ENCODE measurements at places on chromosomes 7 and 10. TPM values are rescaled to one million over a fixed set of nuclear protein-coding genes. Genes with fewer than 3 reads are reported as not detected.
A peak's percentile ranks its signal among the peaks of the same experiment; 100 is the strongest.

DNA sequence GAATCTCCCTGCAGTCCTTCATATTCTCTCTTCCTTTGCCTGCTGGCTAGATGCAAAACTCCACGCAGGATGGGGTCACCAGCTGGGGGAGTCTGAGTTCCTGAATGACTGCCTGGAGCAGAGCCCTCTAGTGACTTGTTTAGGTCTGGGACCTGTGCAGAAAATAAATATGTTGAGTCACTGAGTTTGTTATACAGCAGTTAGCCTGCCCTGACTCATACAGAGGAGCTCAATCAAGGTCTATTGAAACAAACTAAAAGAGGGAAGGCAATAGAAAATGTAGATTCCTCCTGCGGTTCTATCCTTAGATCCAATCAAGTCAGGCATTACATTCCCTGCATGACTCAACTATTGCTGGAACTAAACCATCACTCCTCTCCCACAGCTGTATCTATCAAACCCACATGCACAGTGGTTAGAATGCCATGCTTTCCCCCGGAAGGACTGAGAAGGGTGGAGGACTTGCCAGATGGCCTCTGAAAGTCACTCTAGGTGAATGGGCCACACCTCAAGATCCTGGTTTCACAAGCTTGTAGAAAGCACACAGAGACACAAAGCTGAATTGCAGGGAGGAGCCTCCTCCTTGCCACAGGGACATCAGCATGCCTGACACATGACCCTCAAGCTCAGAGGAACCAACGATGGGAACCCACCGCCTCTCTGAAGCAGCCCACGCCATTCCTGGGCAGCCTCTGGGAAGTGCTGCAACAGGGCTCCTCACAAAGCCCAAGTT is 73.9 kb downstream of the SH3PXD2A start:
- peaks cover 4% of the 10 kb centered on the region for H3K4me1 ChIP-seq
- H3K4me3 ChIP-seq = no peak overlapping the region
- H3K27me3 ChIP-seq = no peaks in the 10 kb centered on the region
- no peak overlapping the region for H3K27ac ChIP-seq
- no peak for DNase-seq
- H3K36me3 ChIP-seq = no peaks in the 10 kb centered on the region

The OLAH gene
- 3.7 TPM for total RNA-seq

- no peaks in the 10 kb centered on the region for H3K4me1 ChIP-seq
- H3K4me3 ChIP-seq = no peak overlapping the region
- H3K27ac ChIP-seq = no peak overlapping the region
- no peaks in the 10 kb centered on the region for H3K27me3 ChIP-seq
- H3K36me3 ChIP-seq = no peaks in the 10 kb centered on the region
- no peak for DNase-seq
These were observed 212.7 kb upstream of the KCND2 start for GRCh38 chr7:120060281-120060680.

GRCh38 chr10:58209669-58210068 is 58.0 kb downstream of the IPMK start:
- H3K36me3 ChIP-seq = peaks cover 7% of the 10 kb centered on the region
- H3K27me3 ChIP-seq = no peaks in the 10 kb centered on the region
- H3K4me1 ChIP-seq = no peaks in the 10 kb centered on the region
- H3K27ac ChIP-seq = no peak overlapping the region
- no peak for DNase-seq

DNA sequence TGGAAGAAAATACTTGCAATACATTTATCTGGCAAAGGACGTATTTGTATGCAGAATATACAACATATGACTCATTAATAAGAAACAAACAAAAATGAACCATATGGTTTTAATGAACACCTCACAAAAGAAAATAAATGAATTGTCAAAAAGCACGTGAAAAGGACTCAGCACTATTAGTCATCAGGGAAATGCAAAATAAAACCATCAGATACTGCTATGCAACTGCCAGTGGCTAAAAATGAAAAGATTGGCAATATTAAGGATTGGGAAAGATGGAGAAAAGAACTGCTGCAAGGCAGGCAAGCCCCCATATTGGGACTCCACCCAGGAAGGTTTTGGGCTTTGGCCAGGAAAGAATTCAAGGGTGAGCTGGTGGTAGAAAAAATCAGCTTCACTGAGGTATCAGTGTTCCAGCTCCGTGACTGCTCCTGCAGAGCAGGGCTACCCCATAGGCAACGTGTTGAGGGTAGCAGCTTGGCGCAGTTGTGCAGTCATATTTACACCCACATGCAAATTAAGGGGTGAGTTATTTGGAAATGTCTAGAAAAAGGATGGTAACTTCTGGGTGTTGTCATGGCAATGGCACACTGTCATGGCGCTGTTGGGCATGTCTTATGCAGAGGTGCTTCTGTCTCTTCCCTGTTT is 72.7 kb downstream of the CUBN start:
- no peaks in the 10 kb centered on the region for H3K36me3 ChIP-seq
- DNase-seq = no peak
- H3K27me3 ChIP-seq = no peaks in the 10 kb centered on the region
- peaks cover 9% of the 10 kb centered on the region for H3K4me1 ChIP-seq
- H3K4me3 ChIP-seq = no peak overlapping the region

- no peaks in the 10 kb centered on the region for H3K27me3 ChIP-seq
- peak; percentile 80 for DNase-seq
- no peaks in the 10 kb centered on the region for H3K36me3 ChIP-seq
- peak within 1 kb of the TSS; percentile 90 for H3K4me3 ChIP-seq
These were observed at the start of gene HHEX for GRCh38 chr10:92689663-92690210. HHEX (plus strand) TSS chr10:92689955; CDS start chr10:92689987, 32 bp downstream.

DNA sequence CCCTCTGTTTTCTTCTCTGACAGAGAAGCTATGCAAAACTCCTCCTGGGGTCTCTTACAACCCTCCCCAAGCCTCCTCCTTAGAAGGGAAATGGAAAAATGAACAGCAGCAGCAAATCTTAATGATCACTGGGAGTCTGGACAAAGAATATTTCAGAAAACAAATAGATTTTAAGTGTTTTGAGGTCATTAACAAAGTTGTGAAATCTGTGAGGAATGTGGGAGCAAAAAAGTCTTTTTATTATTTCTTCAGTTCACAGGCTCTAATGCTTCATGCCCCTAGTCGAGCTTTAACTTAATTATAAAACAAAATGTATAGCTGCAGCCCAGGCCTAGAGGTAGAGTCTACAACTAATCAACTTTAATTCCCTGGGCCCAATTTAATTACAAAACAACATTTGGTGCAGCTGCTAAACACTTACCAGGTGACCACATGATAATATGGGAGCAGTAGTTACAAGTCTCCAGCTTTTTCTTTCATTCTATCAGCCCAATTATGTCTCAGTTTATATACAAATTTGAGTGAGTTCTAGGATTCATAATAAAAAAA is 293.2 kb downstream of the THSD7A start:
- no peaks in the 10 kb centered on the region for H3K36me3 ChIP-seq
- no peaks in the 10 kb centered on the region for H3K27me3 ChIP-seq
- no peak overlapping the region for H3K4me3 ChIP-seq
- H3K27ac ChIP-seq = no peak overlapping the region

GRCh38 chr10:13659887-13660550 is 73.3 kb downstream of the PRPF18 start:
- H3K4me1 ChIP-seq = no peaks in the 10 kb centered on the region
- H3K27me3 ChIP-seq = no peaks in the 10 kb centered on the region
- no peak overlapping the region for H3K4me3 ChIP-seq
- DNase-seq = peak; percentile 80

DNA sequence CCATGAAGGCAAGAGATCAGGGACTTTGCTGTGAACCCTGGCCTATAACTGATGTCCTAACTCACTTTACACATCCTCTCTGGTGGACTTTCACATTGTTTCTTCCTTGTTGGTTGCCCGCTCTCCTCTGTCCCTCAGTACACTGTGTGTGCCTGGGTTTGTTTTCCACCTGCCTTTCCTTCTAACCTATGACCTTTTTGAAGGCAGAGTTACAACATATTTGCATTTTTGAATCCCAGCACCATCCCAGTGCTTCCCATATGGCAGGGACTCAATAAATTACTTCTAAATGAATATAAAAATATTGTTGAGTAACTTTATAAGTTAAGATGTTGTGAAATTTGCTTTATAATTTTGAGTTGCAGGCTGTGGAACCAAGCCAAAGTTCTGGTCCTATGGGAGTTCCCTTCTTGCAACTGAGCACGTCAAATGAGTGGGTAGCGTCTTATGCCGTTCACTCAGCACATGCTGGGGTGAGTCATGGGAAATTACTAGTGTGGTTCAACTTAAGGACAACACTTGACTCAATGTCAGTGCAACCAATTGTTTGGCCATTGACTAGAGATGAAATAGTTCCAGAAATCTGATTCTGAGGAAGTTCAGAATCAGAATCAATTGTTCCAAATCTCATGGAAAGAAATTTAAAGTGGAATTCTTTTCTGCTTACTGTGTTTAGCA is 250.9 kb downstream of the TWIST1 start:
- peak; percentile 91 for DNase-seq
- H3K27me3 ChIP-seq = no peaks in the 10 kb centered on the region
- H3K36me3 ChIP-seq = no peaks in the 10 kb centered on the region
- no peak overlapping the region for H3K4me3 ChIP-seq

DNA sequence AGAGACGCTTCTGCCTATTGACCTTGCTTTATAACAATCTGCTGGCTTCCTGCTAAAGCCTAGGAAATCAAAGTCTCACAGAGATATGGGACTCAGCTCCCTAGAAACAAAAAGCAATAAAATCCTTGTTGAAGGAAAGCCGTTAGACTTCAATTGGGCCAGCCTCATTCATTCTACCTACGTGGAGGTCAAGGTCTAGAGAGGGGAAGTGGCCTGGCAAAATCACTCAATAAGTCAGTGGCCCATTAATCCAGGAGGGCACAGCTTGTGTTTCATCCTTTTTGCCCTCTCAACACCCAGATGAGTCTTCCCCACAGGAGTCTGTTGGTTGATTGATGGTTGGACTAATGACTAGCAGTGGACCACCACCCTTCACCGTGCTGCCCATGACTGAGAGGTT is 40.5 kb upstream of the ACSL5 start:
- no peaks in the 10 kb centered on the region for H3K36me3 ChIP-seq
- H3K4me1 ChIP-seq = peaks cover 3% of the 10 kb centered on the region
- no peak overlapping the region for H3K27ac ChIP-seq
- no peak overlapping the region for H3K4me3 ChIP-seq
- DNase-seq = peak; percentile 11

GRCh38 chr10:121616291-121616690 is 18.0 kb upstream of the FGFR2 start:
- no peaks in the 10 kb centered on the region for H3K4me1 ChIP-seq
- no peaks in the 10 kb centered on the region for H3K27me3 ChIP-seq
- no peak overlapping the region for H3K4me3 ChIP-seq
- H3K27ac ChIP-seq = no peak overlapping the region
- H3K36me3 ChIP-seq = no peaks in the 10 kb centered on the region

The LAMB4 gene
- not detected for total RNA-seq

DNA sequence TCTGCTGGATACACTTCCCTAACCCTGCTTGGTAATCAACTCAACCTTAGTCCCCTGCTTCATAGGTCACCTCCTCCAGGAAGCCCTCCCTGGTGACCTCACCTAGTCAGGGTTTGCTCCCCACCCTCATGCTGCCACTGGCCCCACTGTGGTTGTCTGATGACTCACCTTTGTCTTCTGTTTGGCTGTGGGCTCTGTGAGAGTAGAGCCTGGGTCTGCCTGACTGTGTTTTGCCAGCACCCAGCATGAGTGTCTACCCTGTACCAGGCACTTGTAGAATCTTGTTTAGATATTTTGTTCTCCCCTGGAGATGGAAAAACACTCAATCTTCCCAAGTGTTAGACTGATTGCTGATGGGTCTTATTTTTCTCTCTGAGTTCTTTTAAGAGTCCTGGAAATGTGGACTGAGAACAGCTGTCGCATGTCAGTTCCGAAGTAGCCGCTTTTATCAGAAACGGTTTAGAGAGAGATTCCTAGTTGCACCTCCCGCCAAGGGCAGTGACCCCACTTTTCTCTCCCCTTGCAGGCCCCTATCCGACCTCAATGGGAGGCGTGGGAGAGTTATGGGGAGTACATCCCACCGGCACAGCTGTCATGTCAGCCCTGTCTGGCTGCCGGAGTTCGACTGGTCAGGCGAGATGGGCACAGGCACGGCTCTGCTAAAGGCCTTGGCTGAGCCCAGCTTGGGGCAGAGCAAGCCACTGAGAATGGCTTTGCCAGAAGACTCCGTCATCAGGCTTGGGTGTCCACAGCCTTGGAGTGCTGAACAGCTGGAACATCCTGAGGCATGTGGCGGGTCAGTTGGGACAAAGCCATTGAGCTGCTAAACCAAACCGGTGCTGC is 134.3 kb downstream of the GRK5 start:
- no peaks in the 10 kb centered on the region for H3K36me3 ChIP-seq
- no peak for DNase-seq
- H3K27ac ChIP-seq = no peak overlapping the region
- no peak overlapping the region for H3K4me3 ChIP-seq
- no peaks in the 10 kb centered on the region for H3K27me3 ChIP-seq
- H3K4me1 ChIP-seq = no peaks in the 10 kb centered on the region

The ZCWPW1 gene
- total RNA-seq = not detected

DNA sequence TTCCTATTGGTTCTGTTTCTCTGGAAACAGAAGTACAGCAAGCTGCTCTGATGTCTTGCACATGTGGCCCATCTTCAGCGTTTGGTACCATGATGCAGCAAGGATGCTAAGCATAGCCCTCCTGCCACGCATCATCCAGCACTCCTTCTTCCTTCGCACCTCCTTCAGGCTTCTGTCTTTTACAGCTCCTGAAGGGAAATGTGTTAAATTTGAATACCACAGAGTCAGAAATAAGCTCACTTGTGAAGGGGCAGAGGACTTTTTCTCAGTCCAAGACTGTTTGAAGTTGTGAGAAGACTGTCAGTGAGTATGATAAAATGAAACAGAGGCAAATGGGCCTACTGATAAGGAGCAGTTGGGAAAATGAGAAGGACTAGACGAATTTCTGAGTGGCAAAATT is 20.7 kb downstream of the TSPAN13 start:
- no peak overlapping the region for H3K27ac ChIP-seq
- no peaks in the 10 kb centered on the region for H3K27me3 ChIP-seq
- DNase-seq = no peak

DNA sequence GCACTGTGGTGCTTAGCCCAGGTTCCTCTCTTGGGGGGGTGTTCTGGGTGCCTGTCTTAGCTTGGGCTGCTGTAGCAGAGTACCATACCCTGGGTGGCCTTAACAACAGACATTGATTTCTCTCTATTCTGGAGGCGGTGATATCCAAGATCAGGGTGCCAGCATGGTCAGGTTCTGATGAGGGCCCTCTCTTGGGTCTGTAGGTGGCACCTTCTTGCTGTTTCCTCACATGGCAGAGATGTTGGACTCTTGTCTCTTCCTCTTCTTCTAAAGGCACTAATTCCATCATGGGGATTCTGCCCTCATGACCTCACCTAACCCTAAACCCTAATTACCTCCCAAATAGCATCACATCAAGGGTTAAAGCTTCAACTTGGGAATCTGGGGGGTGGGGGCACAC is 19.9 kb upstream of the CRHR2 start:
- no peak for DNase-seq
- no peaks in the 10 kb centered on the region for H3K4me1 ChIP-seq
- H3K27ac ChIP-seq = no peak overlapping the region
- H3K36me3 ChIP-seq = no peaks in the 10 kb centered on the region
- H3K4me3 ChIP-seq = no peak overlapping the region

DNA sequence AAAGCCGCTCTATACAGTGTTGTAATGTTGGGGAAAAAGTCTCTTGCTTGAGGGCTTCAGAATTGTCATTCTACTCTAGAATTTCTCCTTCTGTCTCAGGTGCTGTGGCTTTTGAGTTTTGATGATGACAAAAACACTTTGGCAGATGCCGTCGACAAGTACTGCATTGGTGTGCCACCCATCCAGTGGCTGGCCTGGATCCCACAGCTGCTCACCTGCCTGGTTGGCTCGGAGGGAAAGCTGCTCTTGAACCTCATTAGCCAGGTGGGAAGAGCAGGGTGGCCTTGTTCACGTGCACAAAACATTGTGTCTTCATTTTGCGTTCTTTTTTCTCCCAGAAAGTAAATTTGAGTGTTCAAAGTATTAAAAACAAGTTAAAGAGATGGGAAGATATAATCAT is 112.0 kb downstream of the TRRAP start:
- H3K27me3 ChIP-seq = no peaks in the 10 kb centered on the region
- H3K4me1 ChIP-seq = no peaks in the 10 kb centered on the region
- H3K4me3 ChIP-seq = no peak overlapping the region
- DNase-seq = no peak
- H3K36me3 ChIP-seq = peaks cover 96% of the 10 kb centered on the region
